ENCODE measurements at places on chromosomes 16 and 17.

DNA sequence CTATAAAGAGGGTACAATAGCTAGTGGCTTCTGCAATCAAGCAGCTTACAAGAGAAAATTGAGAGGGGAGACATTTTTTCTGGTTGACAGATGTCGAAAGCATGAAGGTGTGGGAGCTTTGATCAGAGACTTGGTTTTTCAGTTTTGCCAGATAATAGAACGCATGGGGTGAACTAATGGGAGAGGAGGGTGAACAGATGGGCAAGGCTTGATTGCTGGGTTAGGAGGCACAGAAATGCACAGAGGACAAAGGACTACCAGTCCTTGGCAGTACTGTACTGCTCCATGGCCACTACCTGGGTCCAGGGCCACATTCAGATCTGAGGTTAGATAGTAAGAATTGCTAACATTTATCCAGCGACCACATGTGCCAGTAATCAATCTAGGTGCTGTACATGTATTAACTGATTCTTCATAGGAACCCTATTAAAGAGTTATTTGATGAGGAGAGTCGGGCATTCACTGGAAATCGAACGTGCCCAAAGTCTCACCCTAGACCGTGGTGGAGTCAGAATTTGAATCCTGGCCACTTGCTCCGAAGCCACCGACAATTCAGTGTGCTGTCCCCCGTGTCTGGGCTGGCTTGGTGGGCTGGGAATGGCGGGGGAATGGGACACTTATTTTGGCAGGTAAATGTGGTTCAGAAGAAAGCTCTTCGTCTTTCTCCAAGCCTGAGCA, 873 bp upstream of the KSR1 start:
- DNase-seq = no peak

DNA sequence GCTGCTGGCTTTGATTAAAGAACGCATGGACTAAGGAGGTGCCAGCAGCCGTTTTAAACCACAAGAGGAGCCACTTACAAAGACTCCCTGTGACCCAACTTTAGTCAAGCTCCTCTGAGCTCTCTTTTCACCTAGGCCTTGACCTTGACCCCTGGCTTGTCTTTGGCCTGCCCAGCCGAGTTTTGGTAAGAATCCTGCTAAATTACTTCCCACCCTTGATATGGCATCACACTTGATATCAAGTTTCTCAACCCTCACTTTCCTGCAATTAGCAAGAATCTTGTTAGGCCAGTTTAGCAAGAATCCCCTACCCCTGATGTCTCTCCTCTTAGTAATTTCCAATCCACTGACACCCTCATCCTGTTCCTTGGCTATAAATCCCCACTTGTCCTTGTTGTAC, 232.8 kb upstream of the SALL1 start:
- no peak for DNase-seq

GRCh38 chr17:78130437-78131101, at the start of gene TMC8:
TMC8 (plus strand) TSS chr17:78130771; CDS start chr17:78131589, 818 bp downstream.
- DNase-seq = no peak

- peak; percentile 11 for DNase-seq
Measured at GRCh38 chr17:73126716-73127473, 34.4 kb upstream of the SLC39A11 start.

GRCh38 chr17:1449412-1449967, 6.5 kb downstream of the CRK start:
- no peak for DNase-seq

DNA sequence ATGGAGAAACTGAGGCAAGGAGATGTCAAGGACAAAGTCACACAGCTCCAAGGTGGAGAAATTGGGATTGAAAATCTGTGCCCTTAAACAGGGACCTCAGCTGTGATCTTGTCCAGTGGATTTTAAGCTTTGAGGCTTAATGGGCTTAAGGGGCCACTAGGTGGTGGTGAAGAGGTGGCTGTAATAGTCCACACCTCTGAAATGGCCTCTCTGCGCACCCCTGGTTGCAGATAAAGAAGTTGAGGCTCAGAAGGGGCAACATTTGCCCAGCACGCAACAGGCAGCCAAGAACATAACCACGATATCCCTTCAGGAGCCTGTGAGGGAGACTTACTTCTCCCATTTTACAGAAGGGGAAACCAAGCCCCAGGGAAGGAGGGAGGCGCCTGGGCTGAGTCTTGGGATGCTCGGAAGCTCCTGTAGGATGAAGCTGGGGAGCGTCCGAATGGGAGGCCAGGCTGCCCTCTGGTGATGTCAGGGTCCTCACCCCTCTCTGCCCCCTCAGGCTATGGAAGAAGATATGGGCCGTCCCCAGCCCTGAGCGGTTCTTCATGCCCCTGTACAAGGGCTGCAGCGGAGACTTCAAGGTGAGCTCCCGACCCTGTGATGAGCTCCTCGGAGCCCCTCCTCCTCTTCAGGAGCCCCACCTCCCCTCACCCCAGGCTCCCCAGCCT, 43.7 kb downstream of the IL21R start:
- no peak for DNase-seq

- no peak for DNase-seq
Measured at GRCh38 chr17:64313534-64313933, 50.5 kb upstream of the TEX2 start.

DNA sequence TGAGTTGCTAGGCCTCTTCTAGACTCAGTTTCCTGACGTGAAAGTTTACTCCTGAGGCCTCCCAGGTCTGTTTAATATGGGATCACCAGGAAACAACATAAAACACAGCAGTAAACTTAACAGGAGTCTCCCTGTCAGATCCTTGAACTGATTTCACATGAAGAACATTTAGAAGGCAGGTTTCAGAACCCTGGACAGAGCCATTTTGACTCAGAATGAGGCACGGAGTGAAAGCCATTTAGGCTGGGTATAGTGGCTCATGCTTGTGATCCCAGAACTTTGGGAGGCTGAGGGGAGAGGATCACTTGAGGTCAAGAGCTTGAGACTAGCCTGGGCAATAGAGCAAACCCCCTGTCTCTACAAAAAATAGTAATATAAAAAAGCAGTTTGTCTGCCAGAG, 289.1 kb downstream of the CA10 start:
- DNase-seq = peak; percentile 3

DNA sequence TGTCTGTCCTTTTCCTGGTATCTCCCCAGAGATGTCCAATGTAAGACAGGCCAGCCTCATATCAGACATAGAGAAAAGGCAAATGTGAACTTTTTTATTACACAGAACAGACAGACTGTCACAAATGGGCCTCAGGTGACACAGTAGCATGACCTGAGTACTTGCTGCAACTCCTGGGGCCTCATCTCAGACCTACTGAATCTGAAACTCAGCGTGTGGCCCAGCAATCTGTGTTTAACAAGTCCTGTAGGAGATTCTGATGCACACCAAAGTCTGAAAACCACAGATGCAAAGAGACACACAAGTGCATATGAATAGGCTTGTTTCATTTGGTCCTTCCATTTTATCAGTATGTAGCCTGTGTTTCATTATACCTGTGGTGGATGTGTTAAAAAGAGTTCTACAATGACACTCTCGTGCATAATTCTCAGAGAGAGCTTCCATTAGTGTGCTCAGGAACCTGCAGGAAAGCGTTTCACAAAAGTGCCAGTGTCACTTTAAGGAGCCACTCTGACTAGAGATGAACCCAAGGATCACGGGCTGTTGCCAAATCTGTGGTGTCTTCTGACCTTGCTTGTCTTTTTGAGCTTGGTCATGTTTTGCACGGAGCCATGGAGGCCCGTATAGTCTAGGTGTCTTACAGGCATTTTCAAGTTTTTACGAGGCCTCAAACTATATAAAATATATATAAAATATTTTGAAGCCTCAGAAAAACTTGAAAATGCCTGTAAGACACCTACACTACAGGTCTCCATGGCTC, 33.8 kb upstream of the NF1 start:
- DNase-seq = no peak

DNA sequence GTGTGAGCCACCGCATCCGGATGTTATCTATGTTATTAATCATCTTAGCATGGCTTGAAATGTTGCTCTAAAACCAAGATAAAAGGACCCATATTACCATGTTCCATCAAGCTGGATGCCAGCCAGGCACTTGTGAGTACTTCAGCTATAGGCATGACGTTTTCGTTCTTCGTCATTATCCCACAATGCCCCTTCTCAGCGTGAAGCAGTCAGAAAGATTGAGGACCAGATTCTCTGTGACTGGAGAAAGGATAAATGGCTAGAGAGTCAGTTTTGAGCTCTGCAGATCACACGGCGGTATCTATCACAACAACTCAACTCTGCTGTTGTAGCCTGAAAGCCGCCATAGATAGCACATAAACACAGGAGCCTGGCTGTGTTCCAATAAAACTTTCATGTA, 29.8 kb upstream of the LCMT1 start:
- DNase-seq = no peak

GRCh38 chr16:2019518-2019920, at the start of gene NPW:
NPW (plus strand) TSS chr16:2019785.
- no peak for DNase-seq

- no peak for DNase-seq
Measured at GRCh38 chr17:59121901-59122480, 15.3 kb upstream of the TRIM37 start.

- peak; percentile 82 for DNase-seq
Measured at GRCh38 chr16:70476272-70477020, 22.1 kb downstream of the FCSK start.

- DNase-seq = no peak
Measured at GRCh38 chr17:46848534-46848933, 2.8 kb upstream of the WNT9B start.

- no peak for DNase-seq
Measured at GRCh38 chr17:81957691-81958432, 3.1 kb downstream of the NOTUM start.

- DNase-seq = no peak
Measured at GRCh38 chr17:47717261-47717697, 15.8 kb upstream of the TBX21 start.

- DNase-seq = peak; percentile 81
Measured at GRCh38 chr17:48074322-48075081, 26.3 kb downstream of the NFE2L1 start.

GRCh38 chr17:51803161-51803560, 355.4 kb downstream of the CA10 start:
- no peak for DNase-seq

DNA sequence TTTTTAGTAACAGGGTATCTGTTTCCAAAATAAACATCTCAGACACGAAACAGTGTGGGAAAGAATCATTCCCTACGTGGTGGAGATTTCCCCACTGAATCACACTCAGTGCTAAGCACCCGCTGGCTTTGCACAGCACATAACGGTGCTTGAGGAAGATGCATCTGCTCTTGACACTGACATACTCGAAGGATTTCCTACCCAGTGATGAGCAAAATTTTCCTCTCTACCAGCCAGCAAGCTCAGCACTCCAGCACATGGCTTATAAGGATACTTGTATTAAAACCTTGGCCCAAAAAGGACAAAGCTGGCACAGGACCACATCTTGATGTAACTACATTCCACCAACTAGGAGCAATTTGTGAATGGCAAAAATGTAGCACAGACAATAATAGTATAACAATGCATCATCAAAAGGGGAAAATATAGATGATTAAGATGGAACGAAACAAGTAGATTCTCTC, 59.0 kb downstream of the ANKFY1 start:
- peak; percentile 91 for DNase-seq

GRCh38 chr16:66936462-66936861, 1.1 kb downstream of the CES2 start:
- DNase-seq = no peak

GRCh38 chr16:3188675-3188924, 596 bp downstream of the OR1F1 start:
- DNase-seq = no peak

- DNase-seq = no peak
Measured at GRCh38 chr16:53053967-53054669, 673 bp upstream of the CHD9 start.

- peak; percentile 67 for DNase-seq
Measured at GRCh38 chr17:74798239-74798707, 22.1 kb upstream of the NAT9 start.

GRCh38 chr16:68732042-68732680, 4.9 kb upstream of the CDH1 start:
- DNase-seq = peak; percentile 17

DNA sequence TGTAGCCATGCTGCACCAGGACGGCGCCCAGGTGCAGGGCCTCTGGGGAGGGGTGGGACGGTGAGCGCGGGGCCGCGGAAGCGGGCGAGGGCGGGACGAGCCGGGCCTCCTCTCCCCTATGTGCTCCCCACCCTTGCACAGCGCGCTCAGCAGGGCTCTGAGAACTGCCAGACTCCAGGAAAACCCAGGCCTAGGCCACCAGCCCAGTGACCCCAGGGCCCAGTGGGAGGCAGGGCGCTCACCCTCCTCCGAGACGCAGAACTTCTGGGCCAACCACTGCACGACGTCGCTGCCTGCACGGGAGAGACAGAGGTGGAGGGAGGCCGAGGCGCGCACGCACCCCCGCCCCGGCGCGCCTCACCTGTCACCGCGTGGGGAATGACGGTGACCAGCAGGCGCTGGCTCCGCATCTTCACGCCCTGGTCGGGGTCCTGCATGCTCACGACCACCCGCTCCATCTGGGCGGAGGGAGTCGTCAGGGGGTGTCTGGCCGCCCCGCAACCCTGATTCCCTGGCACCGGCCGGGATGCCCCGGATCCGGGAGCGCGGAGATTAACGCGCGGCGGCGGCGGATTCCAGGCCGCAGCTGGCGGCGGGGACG, 603 bp downstream of the RGS11 start:
- no peak for DNase-seq

GRCh38 chr16:11217651-11218603, 38.1 kb downstream of the SOCS1 start:
- no peak for DNase-seq

- DNase-seq = no peak
Measured at GRCh38 chr17:82198092-82198491, 14.6 kb downstream of the CCDC57 start.

DNA sequence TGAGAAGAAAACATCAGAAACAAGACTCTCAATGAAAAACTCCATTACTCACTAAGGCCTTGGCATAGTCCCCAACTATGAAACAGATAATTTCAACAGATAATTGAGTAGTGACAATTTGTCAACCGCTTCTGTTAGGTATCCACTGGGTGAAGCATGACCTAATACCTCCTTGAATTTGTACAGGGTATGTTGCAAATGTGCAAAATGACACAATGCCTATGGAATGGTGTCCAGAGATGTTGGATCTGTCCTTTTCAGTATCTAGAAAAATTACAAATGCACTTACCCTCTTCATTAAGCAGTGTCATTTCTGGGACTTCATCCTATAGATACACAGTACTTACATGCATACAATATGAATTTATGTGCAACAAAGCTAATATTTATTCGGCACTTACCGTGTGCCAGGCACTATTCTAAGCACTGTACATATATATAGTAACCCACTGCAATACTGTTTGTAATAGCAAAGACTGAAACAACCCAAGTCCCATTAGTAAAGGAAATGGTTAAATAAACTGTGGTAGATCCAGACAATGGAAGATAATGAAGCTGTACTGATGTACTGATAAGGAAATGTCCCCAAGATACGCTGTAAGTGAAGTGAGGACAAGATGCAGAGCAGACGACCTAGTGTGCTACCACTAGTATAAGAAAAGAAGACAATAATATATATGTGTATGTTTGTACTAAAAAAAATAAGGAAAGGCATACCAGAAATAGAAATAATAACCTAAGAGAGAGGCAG, 21.4 kb upstream of the SLC6A4 start:
- peak; percentile 39 for DNase-seq

DNA sequence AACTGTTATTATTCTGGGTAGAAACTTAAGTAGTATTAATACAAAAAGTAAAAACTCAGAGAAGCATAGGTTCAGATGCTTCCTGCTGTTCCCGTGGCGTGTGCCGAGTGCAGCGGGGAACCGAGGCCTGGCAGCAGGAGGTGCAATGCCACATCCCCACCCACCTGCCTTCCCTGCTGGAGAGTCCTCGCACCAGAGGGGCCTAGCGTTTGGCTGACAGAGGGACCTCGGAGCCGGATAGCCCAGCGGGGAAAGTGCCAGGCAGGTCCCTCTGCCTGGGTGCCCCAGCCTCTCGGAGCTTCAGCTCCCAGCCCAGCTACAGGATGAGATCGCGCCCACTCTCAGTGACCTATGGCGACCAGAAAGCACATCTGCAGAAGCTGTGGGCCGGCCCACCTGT, 169.6 kb upstream of the GSE1 start:
- DNase-seq = no peak

All from fibroblast of upper back skin (primary cell).